Lung (tissue), 17 donors: ENCODE measurements at places on chromosomes 7 and 10.

- peak; percentile 86 for DNase-seq
These were observed 56.8 kb downstream of the SND1 start for GRCh38 chr7:127708788-127709187.

DNA sequence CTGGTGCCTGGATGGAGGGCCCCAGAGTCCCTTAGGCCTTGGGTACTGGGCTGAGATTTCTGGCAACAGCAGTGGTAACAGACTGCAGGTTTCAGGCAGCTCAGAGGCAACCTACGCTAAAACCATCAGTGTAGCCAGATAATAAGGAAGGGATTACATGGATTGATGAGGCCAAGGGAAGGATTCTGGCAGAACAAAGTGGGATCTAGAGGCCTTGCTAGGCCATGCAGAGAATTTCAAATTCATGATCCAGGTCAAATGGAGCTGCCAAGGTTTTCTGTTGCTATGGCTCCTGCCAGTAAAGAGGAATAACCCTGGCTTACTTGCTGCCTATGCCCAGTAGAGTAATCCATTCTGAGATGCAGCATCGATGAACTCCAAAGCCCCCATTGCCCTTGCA, 445.7 kb downstream of the ADRA2A start:
- no peak for DNase-seq

DNA sequence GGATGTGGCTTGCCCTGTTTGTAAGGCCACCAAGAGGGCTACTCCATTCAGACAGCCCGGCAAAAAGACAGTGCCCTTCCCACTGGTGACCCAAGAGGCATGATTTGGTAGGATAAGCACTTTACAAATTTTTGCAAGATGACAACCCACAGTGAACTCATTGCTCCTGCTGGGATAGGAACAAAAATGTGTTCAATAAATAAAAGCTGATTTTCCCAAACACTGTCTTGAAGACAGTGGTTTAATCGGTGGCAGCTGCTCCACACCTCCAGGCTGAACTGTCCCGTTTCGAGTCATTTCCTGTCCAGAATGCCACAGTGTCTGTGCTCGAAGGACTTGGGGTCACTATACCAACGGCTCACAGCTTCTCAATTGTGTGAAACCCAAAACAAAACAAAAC, 45.1 kb upstream of the NPTX2 start:
- DNase-seq = no peak

- peak; percentile 37 for DNase-seq
These were observed 687 bp downstream of the HELLS start for GRCh38 chr10:94546049-94546900.

DNA sequence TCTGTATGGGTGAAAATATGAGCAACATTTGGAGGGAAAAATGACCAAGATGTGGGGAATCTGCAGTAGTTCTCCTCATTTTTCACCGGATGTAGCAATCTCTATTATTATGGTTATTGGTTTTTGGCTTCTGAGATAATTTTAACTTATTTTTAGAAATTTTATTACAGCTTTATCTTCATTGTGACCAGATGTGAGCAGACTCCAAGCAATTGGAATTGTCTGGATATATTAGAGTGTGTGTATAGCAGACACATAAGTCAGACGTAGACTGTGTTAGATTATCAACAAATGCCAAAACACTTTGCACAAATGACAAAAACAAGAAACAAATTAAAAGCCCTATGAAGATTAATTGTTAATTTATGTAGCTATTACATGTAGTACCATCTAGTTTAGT, 249.1 kb downstream of the DNAJB9 start:
- no peak for DNase-seq

- no peak for DNase-seq
These were observed 222.0 kb downstream of the BICC1 start for GRCh38 chr10:58734664-58735063.

DNA sequence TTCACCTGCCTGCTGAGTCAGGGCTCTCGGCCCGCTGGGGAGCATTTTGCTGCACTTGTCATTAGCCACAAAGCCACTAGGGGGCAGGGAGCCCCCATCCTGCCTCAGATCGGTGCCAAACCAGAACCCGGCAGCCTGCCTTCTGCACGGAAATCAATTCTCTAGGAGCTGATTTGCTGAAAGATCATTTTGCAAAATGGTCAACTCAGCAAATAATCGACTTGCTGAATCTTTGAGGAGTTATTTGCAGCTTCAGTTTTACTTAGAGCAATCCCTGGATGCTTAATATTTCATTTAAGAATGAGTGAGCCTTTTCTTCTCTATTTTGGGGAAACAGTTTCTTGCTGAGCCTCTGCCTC, 1.7 kb upstream of the GIMAP8 start:
- DNase-seq = peak; percentile 79

DNA sequence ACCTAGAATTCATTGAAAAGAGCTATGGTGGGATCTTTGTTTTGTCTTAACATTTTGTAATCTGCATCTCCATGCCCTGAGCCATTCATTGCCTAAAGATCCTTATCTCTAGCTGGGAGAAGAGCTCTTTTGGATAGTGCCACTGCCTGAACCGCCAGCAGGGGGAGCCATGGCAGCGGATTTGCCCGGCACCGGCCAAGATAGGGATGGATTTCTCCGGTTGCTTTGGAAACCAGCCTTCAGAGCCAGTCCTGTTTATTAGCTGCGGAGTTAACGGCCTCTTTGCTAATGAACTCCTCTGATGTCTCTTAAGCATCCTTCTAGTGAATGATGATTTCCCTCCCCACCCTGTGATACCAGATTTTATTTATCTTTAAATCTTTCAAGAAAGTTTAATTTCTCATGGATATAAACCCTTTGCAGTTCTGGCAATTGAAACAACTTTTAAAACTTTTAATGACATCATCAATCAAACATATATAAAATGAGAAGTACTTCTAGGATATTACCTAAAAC, 58.2 kb upstream of the LYZL2 start:
- peak; percentile 67 for DNase-seq

DNA sequence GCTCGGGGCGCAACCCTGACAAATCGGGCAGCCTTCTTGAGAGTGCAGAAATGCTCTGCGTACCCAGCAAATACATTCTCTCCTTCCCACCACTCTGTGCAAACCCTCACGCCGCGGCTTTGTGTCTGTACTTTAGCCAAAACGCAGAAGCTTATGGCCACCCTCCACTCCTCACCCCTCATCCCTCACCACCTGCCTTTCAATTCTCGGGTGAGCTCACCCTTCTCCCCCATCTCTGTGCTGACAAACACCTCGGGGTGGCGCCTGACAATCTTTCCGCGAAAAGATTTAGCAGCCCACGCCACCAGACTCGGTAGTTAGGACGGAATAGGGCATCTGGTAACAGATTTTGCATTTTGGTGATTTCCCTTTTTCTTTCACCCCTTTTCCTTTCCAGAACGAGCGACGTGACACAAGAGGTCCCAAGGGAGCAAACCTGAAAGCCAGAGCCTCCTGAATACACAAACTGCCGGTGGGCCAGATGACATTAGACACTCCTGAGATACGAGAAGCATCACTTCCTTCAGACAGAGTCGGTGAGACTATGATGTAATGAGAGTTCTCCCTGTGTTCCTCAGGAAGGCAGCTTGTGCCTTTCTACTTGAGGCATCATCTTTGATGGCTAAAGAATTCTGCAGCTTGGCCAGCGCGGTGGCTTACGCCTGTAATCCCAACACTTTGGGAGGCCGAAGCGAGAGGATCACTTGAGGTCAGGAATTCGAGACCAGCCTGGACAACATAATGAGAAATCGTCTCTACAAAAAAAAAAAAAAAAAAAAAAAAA, 671 bp upstream of the ATAD1 start:
- DNase-seq = peak; percentile 45

- DNase-seq = peak; percentile 66
These were observed 1.9 kb downstream of the SLC29A4 start for GRCh38 chr7:5284304-5285281.

- DNase-seq = peak; percentile 85
These were observed 57.2 kb downstream of the MAD1L1 start for GRCh38 chr7:2175514-2175913.

GRCh38 chr7:18494821-18495408, 634 bp upstream of the HDAC9 start:
- peak; percentile 18 for DNase-seq

- peak; percentile 41 for DNase-seq
These were observed 3.7 kb downstream of the NOD1 start for GRCh38 chr7:30474893-30475292.

GRCh38 chr7:132226046-132226956, 350.0 kb downstream of the PLXNA4 start:
- no peak for DNase-seq
